ENCODE measurements at places on chromosomes 4 and X.

GRCh38 chrX:136220540-136220939 is 30.7 kb downstream of the MAP7D3 start:
- no peak for DNase-seq

GRCh38 chrX:16765594-16765993 is 20.7 kb upstream of the TXLNG start:
- DNase-seq = no peak

GRCh38 chr4:149995134-149995756 is 83.0 kb upstream of the DCLK2 start:
- no peak for DNase-seq

- no peak for DNase-seq
Measured at GRCh38 chr4:14925471-14925870, 76.8 kb upstream of the CPEB2 start.

DNA sequence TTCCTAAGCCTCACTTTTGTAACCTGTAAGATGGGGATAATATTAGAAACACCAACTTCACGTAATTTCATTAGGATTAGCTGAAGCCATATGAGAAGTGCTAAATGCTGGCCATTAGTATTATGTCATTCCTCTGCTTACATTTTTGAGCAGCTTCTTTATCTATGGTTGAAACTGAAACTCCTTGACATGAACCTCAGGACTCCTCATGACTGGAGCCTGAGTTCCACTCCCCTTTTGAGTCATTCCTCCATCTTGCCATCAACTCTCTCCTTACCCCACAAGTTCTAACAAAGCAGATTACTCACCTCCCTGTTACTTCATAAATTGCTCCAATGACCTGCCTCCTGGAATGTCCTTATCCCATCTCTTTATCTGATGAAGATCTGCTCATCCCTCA is 123.2 kb upstream of the KCNIP4 start:
- no peak for DNase-seq

- no peak for DNase-seq
Measured at GRCh38 chr4:162865102-162865501, 301.6 kb downstream of the NAF1 start.

DNA sequence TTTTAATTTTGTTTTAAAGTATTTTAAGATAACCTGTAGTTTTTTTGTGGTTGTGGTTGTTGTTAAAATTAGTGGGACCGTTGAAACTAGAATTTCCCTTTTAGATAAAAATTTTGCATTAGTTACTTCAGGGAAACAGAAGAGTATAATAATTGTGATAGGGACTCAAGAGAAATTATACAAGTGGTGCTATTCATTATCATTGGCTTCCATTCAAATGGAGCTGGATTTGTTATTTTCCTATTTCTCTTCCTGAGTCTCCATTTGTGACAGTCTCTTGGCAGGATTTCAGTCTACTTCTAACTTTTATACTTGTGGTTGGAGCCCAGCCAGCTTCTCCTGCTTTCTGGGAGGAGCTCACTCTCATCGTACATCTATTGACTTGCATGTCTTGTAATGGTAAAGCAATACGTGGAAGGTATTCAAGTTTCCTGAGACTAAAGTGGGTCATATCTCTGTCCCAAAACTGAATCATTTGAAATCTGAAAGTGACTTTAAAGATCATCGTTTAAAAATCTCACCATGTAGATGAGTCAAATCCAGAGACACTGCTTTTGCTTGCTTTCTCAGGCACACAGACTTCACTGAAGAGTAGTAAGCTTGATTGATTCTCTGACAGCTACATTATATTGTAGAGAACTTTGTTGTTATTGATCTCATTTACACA is 155.8 kb downstream of the RPA4 start:
- no peak for DNase-seq

GRCh38 chr4:47484168-47484567 is 907 bp upstream of the ATP10D start:
- no peak for DNase-seq

- peak; percentile 75 for DNase-seq
Measured at GRCh38 chr4:149980941-149981340, 97.3 kb upstream of the DCLK2 start.

DNA sequence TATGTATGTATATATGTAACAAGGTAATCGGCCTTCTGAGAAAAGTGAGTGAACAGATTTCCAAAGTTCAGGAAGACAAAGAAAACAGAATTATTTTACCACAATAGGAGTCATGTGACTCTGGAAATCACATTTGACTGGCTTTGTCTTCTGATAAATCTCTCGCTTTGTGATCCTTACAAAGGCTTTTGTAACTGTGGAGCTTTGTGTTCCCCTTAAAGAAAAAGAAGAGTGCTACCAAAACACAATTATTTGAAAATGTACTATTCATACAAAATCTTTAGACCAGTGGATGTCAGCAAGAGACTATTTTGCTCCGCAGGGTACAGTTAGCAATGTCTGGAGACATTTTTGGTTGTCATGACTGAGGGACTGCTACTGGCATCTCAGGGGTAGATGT is 238.8 kb downstream of the LDB2 start:
- DNase-seq = no peak

Measured in right renal pelvis (tissue), 4 donors.